Left ventricle myocardium inferior (tissue), 1 donor: ENCODE measurements at places on chromosomes 7 and 10. TPM values are rescaled to one million over a fixed set of nuclear protein-coding genes. Genes with fewer than 3 reads are reported as not detected.
A peak's percentile ranks its signal among the peaks of the same experiment; 100 is the strongest.

DNA sequence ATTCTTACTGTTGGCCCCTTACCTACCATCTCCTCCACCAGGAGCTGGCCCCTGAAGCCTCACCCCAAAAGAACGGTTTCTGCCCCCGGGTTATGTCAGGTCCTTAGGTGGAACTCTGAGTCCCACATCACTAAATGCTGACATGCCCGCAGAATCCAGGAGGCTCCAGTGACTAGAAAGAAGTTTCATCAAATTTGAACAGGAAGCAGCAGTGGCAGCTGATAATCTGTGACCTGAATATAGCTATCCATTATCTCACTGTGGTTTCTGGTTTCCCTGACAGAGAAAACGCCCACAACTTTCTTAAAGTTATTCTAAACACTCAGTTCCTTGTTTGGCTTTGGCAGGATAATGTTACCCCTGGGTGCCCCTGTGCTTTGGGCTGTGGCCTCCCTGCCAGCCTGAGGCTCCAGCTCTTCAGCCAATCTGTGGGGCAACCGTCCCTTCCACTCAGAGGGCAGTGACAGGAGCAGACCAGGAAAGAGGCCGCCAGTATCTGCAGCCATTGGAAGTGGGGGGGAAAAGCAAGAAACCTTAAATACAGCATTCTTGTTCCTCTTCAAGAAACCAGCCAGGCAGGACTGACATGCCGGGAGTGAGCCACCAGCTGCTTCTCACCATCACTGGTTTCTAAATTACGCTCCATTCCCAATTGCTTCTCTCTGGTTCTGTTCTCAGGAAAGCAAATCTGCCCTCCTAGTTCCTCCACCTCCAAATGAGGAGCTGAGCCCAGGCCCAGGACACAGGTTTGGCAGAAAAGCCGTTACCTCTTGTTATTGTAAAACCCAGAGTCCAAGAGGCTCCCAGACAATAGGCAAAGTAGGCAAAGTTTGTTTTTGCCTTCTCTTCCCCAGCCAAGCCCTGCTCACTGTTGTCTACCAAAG is 41.2 kb upstream of the VCL start:
- no peaks in the 10 kb centered on the region for H3K36me3 ChIP-seq
- H3K27ac ChIP-seq: peak overlapping the region; percentile 56
- H3K4me3 ChIP-seq: no peak overlapping the region
- H3K27me3 ChIP-seq: no peaks in the 10 kb centered on the region
- DNase-seq: no peak

DNA sequence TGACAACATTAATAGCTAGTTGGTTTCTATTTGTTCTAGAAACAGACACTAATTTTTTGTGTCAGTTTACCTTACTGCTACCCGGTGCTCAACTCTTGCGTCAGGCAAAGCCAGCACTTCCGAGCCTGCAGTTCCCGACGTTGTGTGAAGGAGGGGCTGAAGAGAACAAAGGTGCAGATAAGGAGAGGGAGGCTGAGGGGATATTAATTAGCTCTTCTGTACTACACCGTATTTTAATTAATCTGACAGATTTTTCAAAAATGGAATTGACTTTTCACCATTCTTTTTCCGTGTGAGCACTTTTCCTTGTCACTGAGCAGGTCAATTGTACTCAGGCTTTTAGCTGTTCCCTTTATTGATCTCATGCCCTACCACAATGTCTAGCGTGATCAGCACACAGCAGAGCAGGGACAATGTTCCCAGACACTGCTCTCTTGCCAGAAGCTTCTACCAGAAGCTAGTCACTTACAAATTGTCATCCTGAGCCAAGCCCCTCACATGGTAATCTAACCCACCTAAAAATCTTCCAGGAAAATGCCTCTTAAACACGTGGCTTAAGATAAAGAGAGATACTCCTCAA is 650.5 kb upstream of the MKI67 start:
- no peaks in the 10 kb centered on the region for H3K4me1 ChIP-seq
- H3K27me3 ChIP-seq: peaks cover 26% of the 10 kb centered on the region
- H3K4me3 ChIP-seq: no peak overlapping the region
- no peak for DNase-seq
- H3K36me3 ChIP-seq: no peaks in the 10 kb centered on the region

DNA sequence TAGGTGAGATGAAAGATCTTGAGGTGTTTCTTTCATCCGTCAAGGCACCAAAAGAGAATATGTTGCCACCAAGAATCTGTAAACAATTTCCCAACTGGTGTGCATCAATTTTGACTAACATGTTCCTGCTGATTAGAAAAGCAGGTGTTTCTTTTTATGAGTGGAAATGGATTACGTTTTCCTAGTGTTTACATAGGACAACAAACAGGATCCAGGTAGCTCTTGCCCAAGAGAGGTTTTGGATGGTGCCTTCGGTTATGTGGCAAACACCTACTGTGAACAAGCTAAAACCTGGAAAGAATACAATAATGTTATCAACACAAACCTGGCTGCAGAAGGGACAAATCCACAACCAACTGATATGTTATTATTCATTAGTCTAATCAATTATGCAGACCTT is 53.6 kb upstream of the WNT16 start:
- no peak overlapping the region for H3K27ac ChIP-seq
- no peak for DNase-seq
- H3K27me3 ChIP-seq: no peaks in the 10 kb centered on the region
- H3K4me1 ChIP-seq: no peaks in the 10 kb centered on the region
- H3K36me3 ChIP-seq: peaks cover 25% of the 10 kb centered on the region

DNA sequence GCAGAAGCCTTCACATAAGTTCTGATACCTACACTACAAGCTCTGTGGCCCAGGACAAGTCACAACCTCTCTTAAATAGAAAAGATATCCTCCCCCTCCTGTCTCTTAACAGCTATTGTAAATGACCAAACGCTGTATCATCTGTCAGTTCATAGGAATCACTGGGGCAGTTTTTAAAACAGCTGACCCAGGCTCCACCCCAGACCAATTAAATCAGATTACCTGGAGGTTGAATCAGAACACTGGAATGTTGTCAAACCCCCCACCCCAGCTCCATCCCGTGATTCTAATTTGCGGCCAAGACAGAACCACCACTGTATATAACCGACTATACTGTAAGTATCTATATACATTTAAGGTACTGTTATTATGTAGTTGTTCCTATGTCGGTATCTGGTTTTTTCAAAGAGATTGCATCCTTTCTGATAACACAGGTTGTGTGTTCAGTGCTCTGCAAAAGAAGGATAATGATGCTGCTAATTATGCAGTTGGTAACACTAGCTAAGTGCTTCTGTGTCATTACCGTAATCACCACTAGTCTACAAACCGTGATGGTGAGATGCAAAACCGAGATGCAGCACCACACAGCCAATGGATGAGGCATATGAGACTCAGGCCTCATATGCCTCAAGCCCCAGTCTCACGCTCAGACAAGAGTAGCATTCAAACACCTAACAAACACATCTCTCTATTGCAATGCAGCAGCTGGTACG is 47.4 kb downstream of the TNS3 start:
- no peak overlapping the region for H3K27ac ChIP-seq
- H3K36me3 ChIP-seq: no peaks in the 10 kb centered on the region
- H3K27me3 ChIP-seq: no peaks in the 10 kb centered on the region
- H3K4me3 ChIP-seq: no peak overlapping the region
- H3K4me1 ChIP-seq: peaks cover 43% of the 10 kb centered on the region

The GDF2 gene
- total RNA-seq: not detected
